ENCODE measurements at places on chromosomes 3 and 15. TPM values are rescaled to one million over a fixed set of nuclear protein-coding genes. Genes with fewer than 3 reads are reported as not detected.

GRCh38 chr3:83882701-83883100 is 1076.1 kb upstream of the CADM2 start:
- DNase-seq, result no peak

GRCh38 chr15:92809880-92810361 is 90.2 kb upstream of the CHD2 start:
- DNase-seq, result peak; percentile 30

DNA sequence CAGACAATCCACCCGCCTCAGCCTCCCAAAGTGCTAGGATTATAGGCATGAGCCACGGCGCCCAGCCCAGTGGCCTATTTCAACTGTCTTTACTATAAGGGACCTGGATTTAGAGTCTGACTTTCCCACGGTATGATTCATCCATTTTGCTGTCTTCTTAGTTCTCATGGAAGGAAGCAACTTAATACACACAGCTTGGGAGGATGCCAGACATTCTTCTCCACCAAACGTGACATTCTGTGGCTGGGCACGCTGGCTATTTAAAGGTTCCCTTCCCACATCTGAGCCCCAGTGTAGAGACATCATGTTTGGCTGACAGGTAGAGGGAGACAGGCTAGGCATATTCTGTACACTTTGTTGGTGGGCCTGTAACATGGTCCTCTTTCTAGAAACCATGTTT is 26.2 kb downstream of the FAM43A start:
- DNase-seq, result no peak

DNA sequence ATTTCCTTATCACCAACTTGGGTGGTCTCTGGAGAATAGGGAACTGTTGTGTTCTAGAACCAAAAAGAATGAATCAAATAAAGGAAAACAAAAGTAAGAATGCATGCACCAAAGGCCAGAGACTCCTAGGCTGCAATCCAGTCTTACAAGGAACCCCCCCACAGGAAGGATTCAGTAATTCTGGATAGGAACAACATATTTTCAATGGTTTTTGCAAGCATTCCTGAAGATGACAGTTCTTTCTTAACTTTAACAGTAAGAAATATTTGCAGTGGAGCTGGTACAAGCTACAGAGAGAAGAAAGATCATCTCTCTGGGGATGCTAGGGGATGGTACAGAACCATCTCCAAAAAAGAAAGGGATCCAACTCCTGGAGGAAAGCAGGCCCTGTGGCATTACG is 116.2 kb upstream of the CHRM5 start:
- no peak for DNase-seq

DNA sequence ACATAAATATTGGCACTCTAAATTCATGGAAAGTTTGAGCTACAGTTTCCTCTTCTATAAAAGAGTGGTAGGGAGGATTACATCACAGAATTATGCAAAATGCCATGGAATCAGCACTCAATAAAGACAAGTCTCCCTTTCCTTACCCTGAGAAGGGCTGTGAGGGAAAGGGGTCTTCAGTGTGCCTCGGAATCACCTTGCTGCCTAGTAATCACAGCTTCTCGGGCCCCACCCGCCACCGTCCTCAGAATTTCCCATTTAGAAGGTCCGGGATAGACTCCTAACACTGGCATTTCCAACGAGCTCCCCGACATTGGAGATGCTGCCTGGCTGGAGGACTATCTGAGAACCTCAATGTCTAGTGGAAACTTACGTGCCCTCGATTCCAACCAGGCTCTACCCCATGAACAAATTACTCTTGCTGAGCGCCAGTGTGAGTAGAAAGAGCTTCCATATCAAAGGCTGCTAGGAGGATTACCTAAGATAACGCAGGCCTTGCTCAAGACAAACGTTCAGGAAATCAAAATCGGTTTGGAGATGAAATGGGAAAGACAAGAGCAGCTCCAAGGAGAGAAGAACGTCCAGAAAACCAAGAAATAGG is 92.1 kb upstream of the CHD2 start:
- DNase-seq, result no peak

TPRG1 gene
- 3.9 TPM for total RNA-seq

P2RY14 gene
- 14.6 TPM for total RNA-seq
